ENCODE measurements at places on chromosomes 6 and 20.

- no peak for DNase-seq
Measured at GRCh38 chr6:73699676-73700459, 3.9 kb downstream of the CD109 start.

GRCh38 chr6:38915205-38915925, 133.2 kb upstream of the GLP1R start:
- DNase-seq = no peak

- no peak for DNase-seq
Measured at GRCh38 chr6:148521586-148521985, 178.9 kb downstream of the SASH1 start.

GRCh38 chr20:57470666-57471495, 54.1 kb downstream of the CTCFL start:
- DNase-seq = peak; percentile 19

- DNase-seq = no peak
Measured at GRCh38 chr6:67009818-67010217, 1302.8 kb upstream of the EYS start.

DNA sequence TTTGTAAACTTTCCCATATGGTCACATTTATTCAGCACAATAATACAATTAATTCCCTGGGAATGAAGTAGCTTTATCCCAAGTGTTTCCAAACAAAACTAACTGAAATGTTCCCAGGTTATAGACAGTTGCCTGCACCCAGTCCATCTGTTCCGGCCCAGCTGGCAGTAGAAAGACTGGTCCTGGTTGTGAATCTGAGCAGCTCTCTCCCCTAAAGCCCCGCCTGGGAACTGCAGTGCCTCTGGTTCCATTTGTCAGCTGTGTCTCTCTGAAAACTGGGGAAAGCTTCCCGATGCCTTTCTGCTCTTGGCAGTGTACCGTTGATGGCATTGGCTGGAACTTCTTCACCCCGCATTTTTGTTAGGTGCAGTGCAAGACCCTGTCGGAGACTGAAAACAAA, 8.7 kb downstream of the MTHFD1L start:
- DNase-seq = peak; percentile 46

DNA sequence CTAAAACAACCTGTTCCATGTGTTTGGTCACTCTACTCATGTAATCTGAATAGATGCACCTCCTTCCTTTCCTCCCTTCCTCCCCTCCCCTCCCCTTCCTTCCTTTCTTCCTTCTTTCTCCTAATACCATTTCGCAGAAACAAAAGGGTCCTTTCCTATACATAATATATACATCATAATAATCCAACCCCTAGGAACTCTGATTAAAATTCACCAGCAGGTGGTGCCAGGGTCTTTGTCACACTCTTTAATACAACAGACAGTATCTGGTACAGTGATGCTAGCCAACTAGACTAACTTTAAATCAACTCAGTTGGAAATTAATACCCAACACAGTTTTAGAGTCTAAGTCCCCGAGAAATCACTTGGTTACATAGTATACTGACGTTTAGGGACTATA, 181.2 kb upstream of the SHLD1 start:
- peak; percentile 44 for DNase-seq

- no peak for DNase-seq
Measured at GRCh38 chr20:62299666-62300236, 3.0 kb upstream of the ADRM1 start.

DNA sequence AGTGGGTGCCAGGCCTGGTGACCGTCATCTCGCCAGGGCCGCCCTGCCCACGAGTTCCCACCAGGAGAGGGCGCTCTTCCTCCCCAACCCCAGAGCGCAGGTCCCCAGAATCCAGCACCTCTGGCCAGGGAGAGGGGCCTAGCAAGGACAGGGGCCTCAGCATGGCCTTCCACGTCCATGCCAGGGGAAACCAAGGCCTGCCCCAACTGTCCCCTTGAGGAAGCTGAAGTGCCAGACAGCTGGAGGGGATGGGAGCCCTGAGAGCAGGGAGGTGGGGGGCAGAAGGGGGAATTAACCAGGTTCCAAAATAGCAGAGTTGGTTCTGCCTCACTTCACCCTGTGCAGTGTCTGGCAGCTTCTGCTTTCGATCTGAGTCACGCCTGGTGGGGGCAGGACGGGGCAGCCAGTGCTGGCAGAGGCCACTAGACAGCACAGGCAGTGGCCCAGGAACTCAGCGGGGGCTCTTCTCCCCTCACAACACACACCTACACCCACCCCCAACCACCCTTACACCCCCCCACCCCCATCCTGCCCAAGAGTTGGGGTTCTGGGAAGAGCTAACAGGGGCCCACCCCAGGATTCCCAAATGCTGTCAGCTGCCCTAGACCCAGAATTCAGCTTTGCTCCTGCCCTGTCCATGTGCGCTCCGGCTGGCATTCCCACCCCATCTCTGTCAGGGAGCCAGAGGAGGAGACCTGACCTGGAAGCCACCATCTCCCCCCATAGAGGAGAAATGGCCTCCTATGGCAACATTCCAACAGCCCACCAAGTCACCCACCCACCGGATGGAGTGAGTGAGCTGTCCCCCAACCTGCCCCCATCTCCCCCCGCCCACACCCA, 29.2 kb downstream of the TFEB start:
- peak; percentile 60 for DNase-seq

DNA sequence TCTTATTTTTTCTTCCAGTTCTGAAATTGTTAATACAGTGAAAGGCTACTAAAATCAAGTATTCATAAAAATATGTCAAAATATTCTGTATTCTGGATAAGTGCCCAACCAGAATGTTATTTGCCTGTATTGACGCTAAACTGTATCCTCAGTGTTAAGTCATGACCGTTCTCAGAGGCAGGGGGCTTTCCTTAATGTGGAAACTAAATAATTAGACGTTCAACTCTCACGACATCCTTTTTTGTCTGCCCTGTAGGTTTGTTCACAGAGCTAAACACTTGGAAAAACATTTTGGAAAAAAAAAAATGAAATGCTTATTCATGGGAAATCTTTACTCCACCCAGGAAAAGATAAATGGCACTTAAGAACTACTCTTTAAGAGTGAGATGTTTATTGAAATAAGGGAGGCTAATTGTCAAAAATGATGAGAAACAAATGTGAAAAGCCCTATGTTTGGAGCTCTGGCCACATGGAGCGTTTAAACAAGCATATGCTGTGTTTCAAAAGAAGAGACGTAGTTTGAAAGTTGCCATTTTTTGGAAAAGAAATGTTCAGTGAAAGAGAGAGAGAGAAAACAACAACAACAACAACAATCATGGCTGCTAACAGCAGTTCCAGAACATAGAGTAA, 453.1 kb upstream of the MARCKS start:
- no peak for DNase-seq

- peak; percentile 75 for DNase-seq
Measured at GRCh38 chr20:18632196-18632789, 44.4 kb downstream of the DTD1 start.

- peak; percentile 43 for DNase-seq
Measured at GRCh38 chr6:2639896-2640295, 110.8 kb downstream of the MYLK4 start.

DNA sequence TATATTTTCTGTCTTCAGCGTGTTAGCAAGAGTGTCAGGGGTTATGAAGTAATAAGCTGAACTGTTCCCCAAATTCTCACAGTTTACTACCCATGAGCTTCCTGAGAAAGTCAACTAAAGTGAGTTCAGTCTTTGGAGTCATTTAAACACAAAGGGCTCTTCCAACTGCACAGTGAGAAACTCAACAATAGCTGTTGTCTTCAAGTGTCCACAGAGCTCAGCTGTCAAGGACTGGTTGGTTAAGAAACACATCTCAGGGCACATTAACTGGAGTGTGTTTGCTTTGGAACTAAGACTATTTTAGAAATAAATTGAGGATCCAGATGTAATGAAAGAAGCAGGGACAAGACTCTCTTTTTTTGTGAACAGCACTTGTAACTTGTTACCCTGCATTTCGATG, 241.4 kb upstream of the SOX4 start:
- DNase-seq = no peak

DNA sequence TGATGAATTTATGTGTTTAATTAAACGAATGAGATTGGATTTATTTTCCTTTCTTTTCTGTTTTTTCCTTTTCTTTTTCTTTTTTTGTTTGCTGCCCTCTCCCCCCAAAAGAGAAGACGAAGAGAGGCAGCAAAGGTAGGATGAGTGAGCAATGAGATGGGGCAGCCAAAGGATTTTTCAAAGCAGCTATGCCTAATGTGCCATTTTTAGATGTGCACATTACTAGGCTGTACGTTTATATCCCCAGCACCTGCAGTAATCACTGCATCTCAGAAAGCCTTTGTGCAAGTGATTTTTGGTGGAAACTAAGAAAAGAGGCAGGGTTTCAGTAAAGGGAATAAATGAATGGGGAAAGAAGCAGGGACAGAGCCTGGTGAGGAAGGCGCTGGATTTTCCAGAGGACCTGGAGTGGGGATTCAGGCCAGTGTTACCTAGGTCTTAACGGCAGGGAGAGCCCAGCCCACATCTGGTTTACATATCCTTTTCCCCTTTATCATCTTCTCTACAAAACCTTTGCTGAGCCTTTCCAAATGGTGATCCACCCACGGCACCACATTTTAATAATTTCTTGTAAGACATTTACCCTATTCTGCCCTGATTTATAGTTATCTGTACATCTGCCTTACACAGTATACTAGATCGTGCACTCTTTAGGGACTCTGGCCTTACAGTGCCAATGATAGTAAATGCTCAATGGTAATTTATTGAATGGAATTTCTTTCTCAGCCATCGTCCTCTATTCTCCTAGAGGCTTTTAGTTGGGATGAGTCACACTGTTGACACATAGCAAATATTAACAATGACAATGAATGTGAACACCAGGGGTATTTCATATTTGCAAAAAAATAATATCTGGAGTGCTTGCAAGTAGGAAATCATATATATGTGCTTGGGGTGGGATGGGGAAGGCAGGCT, 38.3 kb upstream of the ATXN1 start:
- DNase-seq = no peak

DNA sequence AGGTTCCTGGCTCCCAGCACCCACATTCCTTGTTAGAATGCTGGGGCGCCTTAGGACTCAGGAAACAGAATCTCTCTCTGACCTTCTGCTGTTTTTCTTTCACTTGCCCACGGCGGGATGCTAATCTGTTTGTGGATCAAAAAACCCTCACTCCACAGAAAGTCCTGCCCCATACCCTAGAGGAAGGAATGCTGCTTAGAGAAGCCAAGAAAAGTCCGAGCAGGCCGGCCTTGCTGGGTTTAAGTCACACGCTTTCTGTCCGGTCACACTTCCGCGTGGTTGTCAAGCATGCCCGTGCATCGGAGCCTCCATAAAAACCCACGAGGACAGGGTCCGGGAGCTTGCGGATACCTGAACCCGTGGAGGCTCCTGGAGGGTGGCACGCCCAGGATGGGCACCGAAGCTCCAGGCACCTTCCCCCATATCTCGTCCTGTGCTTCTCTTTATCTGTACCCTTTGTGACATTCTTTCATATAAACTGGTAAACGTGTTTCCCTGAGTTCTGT, 223.1 kb downstream of the NRN1 start:
- no peak for DNase-seq

- DNase-seq = peak; percentile 78
Measured at GRCh38 chr20:63738687-63739129, 868 bp upstream of the SLC2A4RG start.

DNA sequence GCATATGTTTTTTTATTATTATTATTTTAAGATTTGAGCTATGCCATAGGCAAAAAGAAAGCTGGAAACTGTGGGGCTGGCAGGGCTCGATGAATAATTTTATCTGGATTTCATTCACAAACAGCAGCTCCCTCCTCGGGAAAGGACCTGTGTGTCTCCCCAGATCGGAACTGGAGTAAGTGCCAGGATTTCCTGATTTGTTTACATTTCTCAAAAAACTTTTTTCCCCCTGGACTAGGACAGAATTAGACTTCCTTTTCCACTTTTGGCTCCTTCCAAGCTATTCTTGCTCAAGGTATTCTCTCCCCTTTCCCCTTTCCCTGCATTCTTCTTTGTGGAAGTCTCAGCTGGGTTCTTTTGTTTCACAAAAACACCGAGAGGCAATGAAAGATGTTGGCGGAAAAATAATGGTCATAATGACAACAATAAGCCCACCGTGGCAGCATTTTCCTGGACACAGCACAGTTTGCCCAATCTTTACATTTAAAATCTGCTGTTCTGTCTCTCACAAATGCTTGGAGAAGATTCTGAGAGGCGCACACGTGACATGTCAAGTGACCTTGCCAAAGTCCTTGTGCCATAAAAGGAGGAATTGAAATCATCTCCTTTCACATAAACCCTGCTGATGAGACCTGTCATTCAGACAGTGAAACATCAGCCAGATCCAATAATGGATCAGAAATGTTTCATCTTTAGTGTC, 85.8 kb upstream of the PREP start:
- peak; percentile 30 for DNase-seq

GRCh38 chr6:82415820-82416219, 52.2 kb downstream of the TPBG start:
- DNase-seq = no peak

DNA sequence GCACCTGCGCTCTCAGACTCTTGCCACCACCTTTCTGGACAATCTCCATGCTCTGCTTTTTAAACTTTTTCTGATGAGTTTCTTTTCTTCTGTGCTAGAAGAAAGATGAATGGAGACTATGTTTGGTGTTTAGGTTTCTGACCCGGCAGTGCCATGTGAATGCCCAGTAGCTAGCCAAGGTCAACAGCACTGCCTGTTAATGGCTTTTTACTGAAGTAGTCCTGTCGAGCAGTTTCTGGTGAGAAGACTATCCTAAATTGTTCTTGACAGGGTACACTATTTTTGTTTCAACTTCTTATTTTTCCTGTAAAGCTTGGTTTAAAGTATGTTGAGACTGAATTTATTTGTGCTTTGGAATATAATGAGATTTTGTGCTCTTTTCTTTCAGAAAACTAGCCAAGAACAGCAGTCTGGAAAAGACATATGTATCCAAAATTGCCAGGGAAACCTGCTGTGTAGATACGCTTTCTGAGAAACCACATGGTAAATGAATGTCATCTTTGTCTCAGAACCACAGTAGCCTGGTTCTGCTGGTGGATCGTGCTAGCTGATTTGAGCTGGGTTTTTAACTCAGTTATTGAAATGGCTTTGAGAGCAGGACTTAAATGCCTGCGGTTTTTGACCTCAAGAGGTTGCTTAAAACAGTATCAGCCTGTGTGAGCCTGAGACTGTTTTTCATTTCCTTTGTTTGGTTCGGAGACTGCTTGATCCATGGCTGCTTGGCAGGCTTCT, 48.1 kb downstream of the KCNS1 start:
- DNase-seq = peak; percentile 49

DNA sequence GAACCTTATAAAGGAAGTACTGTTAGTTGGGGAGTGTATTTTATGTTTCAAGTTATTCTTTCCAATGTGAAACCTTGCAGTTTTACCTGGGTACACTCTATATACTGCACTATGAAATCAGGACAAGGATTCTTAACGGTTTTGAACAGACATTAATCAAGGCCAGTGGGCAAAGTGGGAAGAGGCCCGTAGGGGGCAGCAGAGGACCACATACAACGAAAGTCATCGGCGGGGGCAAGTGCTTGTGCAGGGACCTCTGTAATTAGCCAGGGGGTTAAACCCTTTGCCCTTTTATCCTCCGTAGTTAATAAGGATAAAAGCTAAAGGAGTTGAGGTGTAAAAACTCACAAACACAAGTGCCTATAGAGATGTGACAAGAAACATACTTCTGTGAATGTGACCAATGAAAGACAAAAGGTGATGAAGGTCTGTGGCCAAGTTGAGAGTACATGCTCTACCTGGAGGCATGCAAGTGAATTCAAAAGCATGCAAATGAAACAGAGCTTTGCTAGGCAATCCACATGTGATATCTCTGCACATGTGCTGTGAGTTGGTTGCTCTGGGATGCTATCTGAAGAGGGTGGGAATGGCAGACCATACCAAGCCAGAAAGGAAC, 392.7 kb upstream of the MAN1A1 start:
- DNase-seq = peak; percentile 35

- no peak for DNase-seq
Measured at GRCh38 chr6:107653861-107654394, 164.0 kb downstream of the SOBP start.

GRCh38 chr6:76264468-76264867, 192.0 kb upstream of the IMPG1 start:
- no peak for DNase-seq

Measured in right hindlimb (tissue), 1 donor.